ENCODE measurements at places on chromosomes 16 and 17.
A peak's percentile ranks its signal among the peaks of the same experiment; 100 is the strongest.

DNA sequence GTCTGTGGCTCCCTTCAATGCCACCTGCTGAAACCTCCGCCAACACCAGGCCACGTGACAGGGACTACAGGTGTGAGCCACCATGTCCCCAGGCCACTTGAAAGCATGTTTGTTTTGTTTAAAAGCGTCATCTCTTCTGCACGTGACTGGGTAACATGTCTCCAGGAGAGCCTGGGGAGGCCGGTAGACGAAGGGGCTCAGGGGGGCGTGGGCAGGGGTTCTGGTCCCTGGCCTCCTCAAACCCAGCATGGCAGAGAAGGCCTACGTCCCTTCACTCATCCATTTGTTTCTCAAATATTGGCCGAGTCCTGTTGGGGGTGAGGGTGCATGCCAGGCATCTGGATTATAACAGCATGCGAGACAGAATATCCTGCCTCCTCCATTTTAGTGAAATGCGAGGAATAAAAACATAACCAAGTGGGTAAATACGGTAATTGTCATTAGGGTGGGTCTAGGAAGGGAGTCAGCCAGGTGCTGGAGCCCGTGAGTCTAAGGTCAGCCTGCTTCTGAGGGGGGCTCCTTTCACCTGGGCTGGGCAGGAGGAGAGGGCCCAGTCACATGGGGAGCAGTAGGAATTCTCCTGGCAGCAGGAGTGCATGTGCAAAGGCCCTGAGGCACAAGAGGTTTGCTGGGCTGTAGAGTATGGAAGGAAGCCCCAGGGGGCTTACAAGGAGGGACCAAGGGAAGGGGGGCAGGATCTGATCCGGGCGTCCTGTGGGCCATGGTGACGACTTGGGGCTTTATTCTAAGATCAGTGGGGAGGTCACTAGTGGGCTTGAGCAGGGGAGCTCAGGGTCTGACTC, 26.8 kb upstream of the CIBAR2 start:
- no peak for DNase-seq

DNA sequence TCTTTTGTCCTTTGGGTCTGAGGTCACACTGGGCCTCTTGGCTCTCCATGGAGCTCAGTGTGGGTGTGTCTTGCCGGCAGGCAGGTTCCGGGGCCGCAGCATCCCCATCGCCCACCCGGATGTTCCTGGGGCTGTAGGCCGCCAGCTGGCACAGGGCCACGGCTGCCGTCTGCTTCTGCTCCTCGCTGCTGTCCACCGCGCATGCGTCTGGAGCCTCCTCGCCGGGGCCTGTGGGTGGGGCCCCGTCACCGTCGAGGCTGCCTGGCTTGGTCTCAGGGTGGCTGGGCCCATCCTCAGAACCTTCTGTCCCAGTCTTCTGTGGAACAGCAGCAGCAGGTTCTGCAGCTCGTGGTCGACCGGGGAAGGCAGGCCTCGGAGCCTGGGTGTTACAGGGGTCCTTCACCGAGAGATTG, 9.6 kb downstream of the ZNF750 start:
- DNase-seq = no peak

GRCh38 chr17:44287651-44288050, 19.7 kb upstream of the SLC4A1 start:
- DNase-seq = no peak

GRCh38 chr17:64185101-64185500, 55.2 kb upstream of the ERN1 start:
- no peak for DNase-seq

GRCh38 chr17:78032166-78032565, 73.7 kb downstream of the TNRC6C start:
- DNase-seq = no peak

DNA sequence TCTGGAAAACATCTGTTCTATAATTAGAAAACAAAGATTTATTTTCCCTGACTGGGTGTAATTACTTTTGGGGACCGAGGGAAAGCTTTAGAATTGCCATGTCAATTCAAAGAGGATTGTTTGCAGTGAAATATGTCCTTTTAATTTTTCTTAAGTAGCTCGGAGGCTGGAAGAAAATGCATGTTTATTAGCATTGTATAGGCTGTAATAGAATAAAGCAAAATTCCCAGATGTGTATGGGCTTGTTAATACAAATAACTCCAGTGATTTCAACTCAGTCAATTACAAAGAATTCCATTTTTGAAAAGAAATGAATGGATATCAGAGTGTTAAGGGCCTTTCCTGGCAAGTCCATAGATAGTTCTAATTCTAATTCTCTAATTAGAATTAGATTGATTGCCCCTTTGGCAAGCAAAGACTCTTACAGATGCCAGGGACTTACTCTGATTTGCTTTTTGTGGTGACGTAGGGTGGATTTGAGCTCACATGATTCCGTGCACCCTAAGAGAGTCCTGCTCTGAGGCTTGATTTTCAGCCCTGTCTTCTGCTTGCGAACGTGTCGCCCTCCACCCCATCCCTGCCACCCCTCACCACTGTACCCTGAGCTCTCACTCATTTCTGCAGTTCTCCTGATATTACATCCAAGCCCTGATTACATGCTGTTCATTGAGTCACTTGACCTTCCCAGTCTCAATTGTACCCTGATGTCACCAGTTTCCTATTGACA, 70.0 kb upstream of the FAM20A start:
- no peak for DNase-seq

DNA sequence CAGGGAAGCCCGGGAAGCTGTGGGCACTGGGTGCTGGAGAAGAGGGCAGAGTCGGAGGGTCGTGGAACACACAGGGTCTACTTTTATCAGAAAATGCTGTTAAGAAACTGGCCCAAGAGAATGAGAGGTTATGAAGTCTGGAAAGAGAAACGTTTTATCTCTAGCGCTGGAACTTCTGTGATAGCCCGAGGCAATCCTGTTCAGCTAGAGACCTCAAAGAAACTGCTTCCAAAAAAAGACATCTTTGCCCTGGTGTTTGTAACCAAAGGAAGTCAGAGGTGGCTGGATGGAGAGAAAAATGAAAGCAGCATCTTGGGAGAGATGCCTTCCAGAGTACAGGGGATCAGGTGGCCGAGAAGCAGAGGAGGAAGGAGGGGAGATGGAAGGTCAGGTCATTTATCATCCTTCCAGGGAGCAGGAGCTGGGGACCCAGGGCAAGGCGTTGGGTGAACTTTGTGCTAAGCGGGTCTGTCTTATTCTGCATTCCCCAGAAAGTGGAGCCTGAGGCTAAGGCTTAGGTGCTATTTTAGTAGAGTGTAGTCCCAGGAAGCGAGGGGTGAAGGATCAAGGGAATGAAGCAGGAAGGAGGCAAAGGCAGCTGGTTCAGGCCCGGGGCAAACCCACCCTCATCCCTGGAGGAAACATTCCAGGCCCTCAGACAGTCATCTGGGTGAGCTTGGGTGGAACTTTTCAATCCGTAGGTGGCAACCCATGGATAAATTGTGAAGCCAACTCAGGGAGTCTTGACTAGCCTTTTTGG, 66.5 kb downstream of the MGAT5B start:
- DNase-seq = no peak

DNA sequence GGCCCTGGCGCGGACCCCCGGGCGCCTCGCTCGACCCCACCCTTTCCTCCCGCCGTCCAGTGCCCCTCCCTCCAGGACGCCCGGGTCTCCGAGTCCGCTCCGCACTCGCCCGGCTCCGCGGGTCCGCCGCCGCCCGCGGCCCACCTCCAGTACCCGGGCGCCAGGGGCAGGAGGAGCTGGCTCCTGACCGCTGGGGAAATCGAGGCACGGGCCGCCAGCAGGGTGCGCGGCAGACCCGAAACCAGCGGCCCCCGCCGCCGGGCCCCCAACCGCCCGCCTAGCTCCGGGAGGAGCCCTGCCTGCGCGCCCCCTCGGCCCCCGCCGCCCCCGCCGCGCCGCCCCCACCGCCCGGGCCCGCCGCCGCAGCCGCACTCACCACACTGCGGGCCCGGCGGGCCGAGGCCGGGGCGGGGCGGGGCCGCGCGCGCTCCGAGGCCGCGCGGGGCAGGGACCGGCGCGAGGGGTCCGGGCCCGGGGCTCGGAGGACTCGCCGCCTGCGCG, 333 bp downstream of the MAFG start:
- DNase-seq = no peak

GRCh38 chr16:24117680-24118079, 138.5 kb upstream of the CACNG3 start:
- no peak for DNase-seq

- peak; percentile 68 for DNase-seq
Observed at GRCh38 chr17:21280081-21280518, 4.4 kb upstream of the MAP2K3 start.

- DNase-seq = no peak
Observed at GRCh38 chr17:66222798-66223350, 6.3 kb downstream of the APOH start.

GRCh38 chr17:65467156-65467555, 94.3 kb downstream of the AXIN2 start:
- DNase-seq = no peak

GRCh38 chr16:80896776-80897175, 92.4 kb upstream of the CDYL2 start:
- no peak for DNase-seq

- DNase-seq = no peak
Observed at GRCh38 chr17:37170881-37171425, 204.8 kb upstream of the C17orf78 start.

Measured in NCI-H2081 (cell line).